Natural killer cell (primary cell): ENCODE measurements at places on chromosomes 7 and 10.

GRCh38 chr7:123329988-123330643, 130.3 kb upstream of the SLC13A1 start:
- H3K27ac ChIP-seq = no peak overlapping the region
- H3K36me3 ChIP-seq = no peaks in the 10 kb centered on the region
- DNase-seq = no peak
- no peak overlapping the region for H3K4me3 ChIP-seq
- H3K27me3 ChIP-seq = no peaks in the 10 kb centered on the region

DNA sequence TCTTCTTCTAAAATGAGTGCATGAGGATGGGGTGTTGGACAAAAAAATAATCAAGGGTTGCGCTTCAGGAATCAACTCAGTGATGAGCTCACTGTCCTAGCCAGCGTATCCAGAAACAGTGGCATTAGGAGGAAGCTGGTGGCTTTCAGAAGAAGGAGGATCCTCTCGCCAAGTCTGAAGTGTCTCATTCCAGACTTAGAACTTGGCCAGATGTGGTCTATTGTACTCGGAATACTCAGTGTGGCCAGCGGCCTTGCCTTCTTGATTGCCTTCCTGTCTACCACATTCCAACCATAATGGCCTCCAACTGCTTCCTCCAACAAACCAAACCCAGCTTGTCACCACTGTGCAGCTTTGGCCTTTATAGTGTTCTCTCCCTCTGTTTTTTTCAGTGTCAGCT, 732.4 kb downstream of the KCNMA1 start:
- H3K36me3 ChIP-seq = no peaks in the 10 kb centered on the region
- H3K27me3 ChIP-seq = no peaks in the 10 kb centered on the region
- no peak overlapping the region for H3K27ac ChIP-seq

GRCh38 chr7:36131026-36131425, 22.0 kb upstream of the EEPD1 start:
- H3K4me3 ChIP-seq = no peak overlapping the region
- no peak for DNase-seq
- no peaks in the 10 kb centered on the region for H3K36me3 ChIP-seq
- H3K27me3 ChIP-seq = no peaks in the 10 kb centered on the region

GRCh38 chr10:111207500-111207899, 130.7 kb downstream of the ADRA2A start:
- H3K4me1 ChIP-seq = no peaks in the 10 kb centered on the region
- H3K36me3 ChIP-seq = no peaks in the 10 kb centered on the region
- H3K4me3 ChIP-seq = no peak overlapping the region
- DNase-seq = no peak
- H3K27ac ChIP-seq = no peak overlapping the region
- no peaks in the 10 kb centered on the region for H3K27me3 ChIP-seq

DNA sequence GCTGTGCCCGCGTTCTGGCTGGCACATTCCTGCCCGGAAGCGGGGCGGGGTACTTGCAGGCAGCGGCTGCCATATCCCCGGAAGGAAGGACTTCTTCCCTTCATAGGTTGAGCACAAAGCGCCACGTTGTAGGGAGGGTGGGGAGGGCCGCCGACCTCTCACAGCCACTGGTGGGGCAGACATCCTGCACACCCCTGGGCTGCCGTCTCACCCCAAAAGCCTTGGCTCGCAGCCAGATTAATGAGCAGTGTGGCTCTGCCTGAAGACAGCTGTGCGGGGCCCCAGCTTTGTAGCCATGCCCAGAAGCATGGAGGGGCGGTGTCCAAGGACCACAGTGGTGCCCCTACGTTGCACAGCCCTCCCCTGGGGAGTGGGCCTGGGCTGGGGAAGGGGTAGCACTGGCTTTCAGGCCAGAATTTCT, 54.3 kb upstream of the DPYSL4 start:
- H3K27me3 ChIP-seq = no peaks in the 10 kb centered on the region
- DNase-seq = no peak
- H3K4me1 ChIP-seq = no peaks in the 10 kb centered on the region
- H3K36me3 ChIP-seq = no peaks in the 10 kb centered on the region

- no peak overlapping the region for H3K27ac ChIP-seq
- no peaks in the 10 kb centered on the region for H3K27me3 ChIP-seq
- H3K36me3 ChIP-seq = no peaks in the 10 kb centered on the region
- H3K4me1 ChIP-seq = no peaks in the 10 kb centered on the region
- peak; percentile 48 for DNase-seq
Observed at GRCh38 chr7:124856299-124856888, 73.2 kb downstream of the POT1 start.
